ENCODE measurements at places on chromosomes 11 and 22.
A peak's percentile ranks its signal among the peaks of the same experiment; 100 is the strongest.

DNA sequence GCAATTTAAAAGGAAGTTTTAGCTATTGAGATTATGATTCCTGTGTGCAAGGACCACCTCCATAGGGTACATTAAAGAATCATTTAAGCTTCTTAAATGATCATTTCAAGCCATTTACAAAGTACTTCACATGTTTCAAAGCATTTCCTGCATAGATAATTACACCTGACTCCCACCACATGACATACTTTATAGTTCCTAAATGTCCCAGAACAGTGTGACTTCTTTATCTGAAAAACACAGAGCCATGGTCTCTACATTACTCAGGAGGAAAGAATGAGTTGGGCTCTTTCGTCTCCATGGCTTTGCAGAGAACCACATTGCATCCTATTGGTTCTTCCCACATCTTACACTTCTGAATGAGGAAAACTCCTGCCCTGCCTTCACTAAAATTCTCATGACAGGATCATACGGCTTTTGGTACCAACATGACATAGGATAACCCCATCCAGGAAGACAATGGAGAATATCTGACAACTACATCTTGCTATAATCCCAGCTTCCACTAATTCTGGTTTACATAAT lies 88.6 kb downstream of the ETS1 start:
- no peak for DNase-seq

DNA sequence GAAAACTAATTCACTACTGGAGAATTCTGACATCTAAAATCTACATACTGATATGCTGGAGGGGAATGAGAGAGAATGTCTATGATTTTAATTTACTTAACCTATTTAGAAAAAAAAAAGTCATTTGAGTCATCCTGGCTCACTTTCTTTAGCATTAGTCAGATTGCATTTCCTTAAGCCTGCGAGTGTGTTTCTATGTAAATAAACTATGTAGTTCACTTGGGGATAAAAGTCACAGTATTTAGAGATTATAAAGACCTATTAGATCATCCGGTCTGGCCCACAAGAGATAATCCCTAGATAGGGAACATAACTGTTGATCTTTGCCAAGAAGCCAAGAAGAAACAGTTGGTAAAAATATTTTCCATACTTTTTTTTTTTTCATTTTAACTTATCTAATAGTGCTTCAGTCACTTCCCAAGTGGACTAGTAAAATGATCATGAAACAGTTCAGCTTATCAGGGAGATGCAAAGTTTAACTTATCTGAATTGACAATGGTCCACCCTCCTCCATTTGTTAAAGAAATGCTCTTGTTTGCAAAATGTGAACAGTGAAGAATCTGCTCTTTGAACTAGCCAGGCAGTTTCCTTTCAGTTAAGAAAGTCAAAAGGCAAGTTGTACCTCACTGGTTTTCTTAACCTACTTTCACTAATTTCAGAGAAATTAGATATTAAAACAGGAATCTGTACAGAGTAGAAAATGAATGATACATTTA lies 21.2 kb upstream of the BLID start:
- DNase-seq, result no peak

- peak; percentile 46 for DNase-seq
Observed at GRCh38 chr11:130314184-130314749, 450 bp downstream of the ZBTB44 start.

DNA sequence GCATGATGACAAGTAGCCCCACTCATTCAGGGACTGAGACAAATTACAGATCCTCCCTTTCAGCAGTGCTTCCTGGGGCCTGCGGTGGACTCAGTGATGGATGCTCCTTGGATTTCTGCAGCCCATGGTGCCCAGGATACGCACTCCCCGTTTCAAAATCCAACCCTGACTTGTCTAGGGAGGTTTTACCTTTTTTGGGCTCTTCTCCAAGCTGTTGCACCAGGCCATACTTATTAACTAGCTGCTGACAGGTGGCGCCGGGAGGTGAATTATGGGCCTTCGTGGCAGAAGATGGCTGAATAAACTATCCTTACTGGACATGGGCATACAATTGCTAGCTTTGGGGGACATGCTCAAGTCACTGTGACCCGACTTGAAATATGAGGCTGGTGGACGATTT lies 324.3 kb upstream of the SYN3 start:
- DNase-seq, result no peak

DNA sequence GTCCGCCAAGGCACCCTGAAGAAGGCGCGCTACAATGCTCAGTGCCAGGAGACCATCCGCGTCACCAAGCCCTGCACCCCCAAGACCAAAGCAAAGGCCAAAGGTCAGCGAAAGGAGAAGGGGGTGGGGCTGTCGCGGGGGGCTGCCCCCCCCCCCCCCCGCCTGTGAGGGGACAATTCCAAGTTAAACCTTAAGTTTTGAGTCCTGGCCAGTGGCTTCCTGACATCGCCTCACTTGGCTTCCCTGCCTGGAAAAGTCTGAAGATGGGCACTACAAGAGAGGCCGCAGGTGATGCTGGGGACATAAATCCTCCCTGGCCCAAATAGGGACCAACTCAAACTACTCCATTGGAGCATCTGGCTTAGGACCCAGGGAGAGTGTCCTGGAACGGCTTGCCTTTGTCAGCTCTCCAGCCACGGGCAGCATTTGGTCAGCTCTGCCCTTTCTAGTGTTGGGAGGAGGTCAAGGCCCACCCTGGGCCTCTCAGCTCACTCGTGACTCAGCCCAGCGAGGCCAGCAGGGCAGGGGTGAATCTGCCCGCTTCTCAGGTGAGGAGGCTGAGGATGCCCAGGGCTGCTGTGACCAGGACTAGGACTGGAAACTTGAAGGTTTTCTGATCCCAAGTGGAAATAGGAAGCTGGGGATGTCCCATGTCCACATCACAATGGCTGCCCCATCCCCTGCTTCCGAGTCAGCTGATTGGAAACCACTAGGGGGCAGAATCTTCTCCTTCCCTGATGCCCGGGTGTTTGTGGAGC lies 1.4 kb downstream of the MDK start:
- DNase-seq, result no peak

GRCh38 chr11:64219354-64219684 lies 6.7 kb downstream of the TRPT1 start:
- no peak for DNase-seq

- DNase-seq, result no peak
Observed at GRCh38 chr22:44438056-44438455, 60.0 kb downstream of the RTL6 start.

DNA sequence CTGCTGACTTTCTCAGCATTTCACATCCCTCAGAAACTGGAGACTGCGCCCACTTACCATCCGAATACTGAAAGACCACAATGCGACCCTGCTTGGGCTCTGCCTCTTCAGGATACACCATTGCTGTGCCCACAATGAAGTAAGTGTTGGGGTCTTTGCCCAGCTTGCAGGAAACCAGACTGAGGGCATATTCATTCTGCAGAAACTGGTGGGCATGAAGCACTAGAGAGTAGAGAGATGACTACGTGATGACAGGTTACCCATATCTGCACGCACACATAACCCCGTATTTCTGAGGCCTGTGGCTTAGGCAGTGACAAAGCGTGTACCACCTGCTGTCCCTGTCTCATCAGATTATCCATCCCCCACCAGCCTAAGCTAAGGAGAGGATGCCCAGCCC lies 14.6 kb upstream of the VWCE start:
- no peak for DNase-seq

DNA sequence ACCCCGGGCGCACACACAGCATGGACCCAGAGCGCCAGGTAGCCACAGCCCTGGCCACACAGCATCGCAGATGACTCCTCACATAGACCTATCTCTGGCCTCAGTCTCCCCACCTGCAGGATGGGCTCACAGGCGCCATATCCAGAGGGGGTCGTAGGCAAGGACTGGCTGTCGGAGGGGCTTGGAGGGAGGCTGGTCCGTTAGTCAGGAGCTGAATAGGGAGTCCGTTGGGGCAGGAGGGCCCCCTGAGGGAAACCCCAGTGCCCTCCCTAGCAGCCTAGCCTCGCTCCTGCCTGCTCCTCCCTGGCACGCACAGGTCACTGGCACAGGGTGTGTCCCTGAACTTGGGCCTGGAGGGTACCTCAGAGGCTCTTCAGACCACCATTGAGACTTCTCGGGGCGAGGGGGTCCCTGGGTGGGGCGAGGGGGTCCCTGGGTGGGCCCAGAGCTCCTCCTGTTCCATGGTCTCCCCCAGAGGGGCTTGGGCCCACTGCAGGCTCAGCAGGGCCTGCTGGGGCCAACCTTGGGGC lies 2.0 kb downstream of the PLXNB2 start:
- DNase-seq, result no peak

DNA sequence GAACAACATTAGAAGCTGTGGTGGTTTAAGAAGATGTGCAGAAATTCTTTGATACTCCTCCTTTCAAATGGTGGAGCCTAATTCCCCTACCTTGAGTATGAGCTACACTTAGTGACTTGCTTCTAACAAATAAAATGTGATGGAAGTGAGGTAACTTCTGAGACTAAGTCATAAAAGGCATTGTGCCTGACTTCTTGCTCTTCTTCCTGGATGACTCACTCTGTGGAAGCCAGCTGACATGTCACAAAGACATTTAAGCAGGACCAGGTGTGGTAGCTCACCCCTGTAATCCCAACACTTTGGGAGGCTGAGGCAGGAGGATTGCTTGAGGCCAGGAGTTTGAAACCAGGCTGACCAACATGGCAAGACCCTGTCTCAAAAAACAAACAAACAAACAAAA lies 3.9 kb upstream of the PLA2G3 start:
- no peak for DNase-seq

DNA sequence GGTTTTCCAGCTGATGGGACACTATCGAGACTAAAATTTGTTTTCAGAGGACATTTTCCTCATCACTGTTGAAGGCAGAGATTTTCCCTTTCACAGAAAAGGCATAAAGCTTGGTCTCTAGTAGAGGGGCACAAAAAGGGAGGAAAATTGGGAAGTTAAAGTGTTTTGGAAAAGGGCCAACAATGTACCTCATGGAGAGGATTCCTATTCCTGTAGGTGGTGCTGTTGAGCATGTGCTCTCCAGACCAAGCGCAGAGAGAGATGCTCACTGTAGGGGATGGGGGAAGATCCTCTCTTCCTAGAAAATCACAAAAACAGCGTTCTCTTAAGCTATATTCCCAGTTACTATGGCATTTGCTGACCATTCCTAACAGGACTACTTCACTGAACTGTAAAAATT lies 44.9 kb downstream of the OR4C46 start:
- no peak for DNase-seq

DNA sequence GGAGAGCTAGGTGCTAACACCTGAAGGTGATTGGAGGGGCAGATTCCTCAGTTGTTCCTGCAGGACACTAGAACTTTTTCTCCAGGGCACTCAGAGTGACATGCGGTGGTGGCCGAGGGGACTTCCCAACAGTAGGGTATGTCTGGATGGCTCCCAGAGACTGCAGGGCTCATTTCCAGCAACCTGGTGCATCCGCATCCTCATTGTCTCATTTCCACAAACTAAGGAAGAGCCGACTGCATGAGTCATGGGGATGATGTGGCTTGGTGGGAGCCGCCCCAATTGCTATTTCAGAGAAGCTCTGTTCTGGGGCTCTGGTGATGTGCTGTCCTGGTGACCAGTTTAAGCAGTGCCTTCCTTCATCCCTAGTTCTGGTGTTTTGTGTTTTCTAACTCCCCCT lies 2.8 kb upstream of the ROBO4 start:
- DNase-seq, result no peak

- no peak for DNase-seq
Observed at GRCh38 chr11:475941-476340, 25.9 kb downstream of the PTDSS2 start.

GRCh38 chr11:36033082-36033751 lies 89.4 kb downstream of the LDLRAD3 start:
- DNase-seq, result no peak

GRCh38 chr11:107590460-107591377 lies at the start of gene ELMOD1:
ELMOD1 (plus strand) TSS chr11:107591147; CDS start chr11:107618190, 27,043 bp downstream.
- peak; percentile 4 for DNase-seq

- no peak for DNase-seq
Observed at GRCh38 chr11:6523253-6523652, 26.2 kb downstream of the DNHD1 start.

DNA sequence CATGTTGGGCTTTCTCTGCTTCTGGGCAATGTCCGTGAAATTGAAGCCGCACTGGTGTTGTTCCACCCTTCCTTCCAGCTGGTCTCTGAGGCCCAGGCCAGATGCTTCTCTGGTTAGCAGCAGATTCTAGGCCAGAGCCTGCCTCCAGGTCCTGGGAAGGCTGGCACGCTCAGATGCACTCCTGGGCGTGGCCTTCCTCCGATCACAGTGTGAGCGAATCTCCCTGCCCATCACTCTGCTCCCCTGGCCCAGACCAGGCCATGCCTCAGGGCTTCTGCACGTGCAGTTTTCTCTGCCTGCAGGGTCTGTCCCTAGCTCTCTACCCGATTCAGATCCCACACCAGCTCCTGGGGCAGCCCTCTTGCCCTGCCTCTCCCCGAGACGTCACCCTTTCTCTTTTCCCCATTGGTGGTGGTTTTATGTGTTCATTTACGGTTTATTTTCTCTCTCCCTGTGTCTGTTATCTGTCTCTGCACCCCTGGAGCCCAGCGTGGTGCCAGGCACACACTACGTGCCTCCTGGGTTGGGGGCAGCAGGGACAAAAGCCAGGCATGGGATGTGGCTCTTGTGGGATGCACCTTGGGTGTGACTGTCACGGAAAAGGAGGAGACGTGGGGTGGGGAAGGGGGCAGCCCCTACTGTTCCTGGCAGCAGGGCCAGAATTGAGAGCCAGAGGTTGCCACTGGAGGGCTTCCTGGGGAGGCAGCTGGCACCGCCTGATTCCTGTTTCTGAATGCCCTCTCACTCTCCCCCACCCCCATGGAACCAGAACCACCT lies 66.0 kb downstream of the KCNQ1 start:
- no peak for DNase-seq

GRCh38 chr22:20271114-20271994 lies 3.2 kb upstream of the RTN4R start:
- DNase-seq, result no peak

DNA sequence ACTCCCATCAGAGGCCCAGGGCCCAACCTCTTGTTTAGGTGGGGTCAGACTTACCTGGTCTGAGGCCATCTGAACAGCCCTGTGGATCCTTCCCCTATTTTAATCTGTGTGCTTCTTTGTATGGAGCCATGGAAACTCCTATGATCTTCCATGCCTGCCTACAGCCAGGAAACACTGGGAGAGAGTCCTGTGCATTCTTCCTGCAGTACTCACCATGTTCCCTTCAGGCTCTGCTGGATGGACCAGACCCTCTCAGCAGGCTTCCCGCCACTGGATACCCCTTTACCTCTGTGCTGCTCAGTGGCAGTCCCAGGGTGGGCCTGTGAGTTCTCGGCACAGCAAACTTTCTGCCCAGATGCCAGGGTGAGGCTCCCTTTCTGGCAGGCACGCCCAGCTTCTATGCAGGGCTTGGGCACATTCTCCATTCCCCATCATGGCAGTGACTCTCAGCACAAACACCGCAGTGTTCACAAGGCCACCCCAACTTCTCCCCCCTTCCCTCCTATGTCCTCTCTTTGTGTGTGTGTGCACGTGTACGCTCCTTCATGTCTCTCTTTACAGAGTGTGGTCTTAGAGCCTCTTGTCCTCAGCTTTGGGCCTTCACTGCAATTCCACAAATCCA lies 34.8 kb downstream of the NEU3 start:
- DNase-seq, result no peak

GRCh38 chr11:28514391-28514790 lies 406.2 kb downstream of the METTL15 start:
- DNase-seq, result no peak

GRCh38 chr11:43053638-43054412 lies 258.0 kb upstream of the API5 start:
- DNase-seq, result no peak

- DNase-seq, result no peak
Observed at GRCh38 chr11:381501-382072, 12.3 kb downstream of the B4GALNT4 start.

Measured in CD4-positive, alpha-beta T cell (primary cell).